T-helper 2 cell (primary cell): ENCODE measurements at places on chromosomes 1 and 21.

- peak; percentile 71 for DNase-seq
Observed at GRCh38 chr21:33266050-33266788, at the start of gene IL10RB. TSS of gene IL10RB (plus strand) at chr21:33266367. CDS start at chr21:33266466, 99 bp downstream.

DNA sequence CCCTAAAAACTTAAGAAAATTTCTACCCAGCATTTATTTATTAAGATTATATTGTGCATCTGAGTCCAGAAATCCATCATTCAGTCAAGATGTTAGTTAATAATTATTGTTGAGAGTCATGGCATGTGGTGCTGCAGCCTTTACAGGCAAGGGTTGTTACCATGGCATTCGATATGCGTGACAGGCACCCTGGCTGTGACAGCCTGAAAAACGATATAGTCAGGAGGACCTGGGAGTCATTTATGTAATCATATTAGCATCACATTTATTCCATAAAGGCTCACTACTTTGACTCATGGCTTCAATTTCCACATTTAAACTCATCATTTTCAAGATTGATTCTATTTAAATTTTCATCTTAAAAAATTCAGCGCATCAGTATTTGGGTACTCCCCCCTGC, 68.0 kb downstream of the CACHD1 start:
- DNase-seq: no peak

GRCh38 chr1:228204958-228205357, 2.9 kb upstream of the OBSCN start:
- DNase-seq: no peak

DNA sequence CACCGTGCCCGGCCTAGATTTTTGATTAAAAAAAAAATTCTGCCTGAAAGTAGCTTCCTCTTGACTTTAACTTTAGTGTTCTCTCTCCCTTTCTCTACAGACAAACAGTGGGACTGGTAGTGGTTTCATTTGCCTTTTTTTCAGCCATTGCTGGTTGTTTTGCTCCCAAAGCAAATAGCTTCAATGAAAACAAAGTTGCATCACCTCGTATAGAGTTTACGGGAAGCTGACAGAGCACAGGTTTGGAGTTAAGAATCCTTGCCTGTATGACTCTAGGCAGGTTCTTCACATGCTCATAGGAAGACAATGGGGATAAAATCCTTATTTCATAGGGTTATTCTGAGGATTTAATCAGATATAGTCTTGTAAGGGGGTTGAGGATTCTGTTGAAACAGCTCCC, 21.6 kb downstream of the AADACL4 start:
- no peak for DNase-seq

DNA sequence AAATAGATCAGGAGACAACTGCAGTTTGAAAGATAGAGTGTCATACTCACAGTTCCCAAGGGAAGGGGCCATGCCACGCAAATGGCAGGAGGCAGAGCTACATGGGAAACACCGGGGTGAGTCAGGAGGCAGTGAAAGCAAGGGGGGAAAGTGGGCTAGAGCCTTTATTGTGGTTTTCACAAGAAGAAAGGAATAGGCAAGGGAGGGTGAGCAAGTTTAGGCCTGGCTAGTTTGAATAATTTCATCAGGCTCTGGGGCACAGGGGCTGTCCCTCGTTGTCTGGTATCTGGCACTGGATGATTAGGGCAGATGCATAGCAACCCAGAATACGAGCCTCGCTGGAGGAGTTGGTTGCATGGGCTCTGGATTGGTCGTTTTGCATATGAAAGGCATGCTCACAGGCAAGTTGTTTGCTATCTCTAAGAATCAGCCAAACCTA, 17.0 kb upstream of the ITLN2 start:
- DNase-seq: no peak

- peak; percentile 10 for DNase-seq
Observed at GRCh38 chr1:87953732-87954344, 625.2 kb downstream of the LMO4 start.

DNA sequence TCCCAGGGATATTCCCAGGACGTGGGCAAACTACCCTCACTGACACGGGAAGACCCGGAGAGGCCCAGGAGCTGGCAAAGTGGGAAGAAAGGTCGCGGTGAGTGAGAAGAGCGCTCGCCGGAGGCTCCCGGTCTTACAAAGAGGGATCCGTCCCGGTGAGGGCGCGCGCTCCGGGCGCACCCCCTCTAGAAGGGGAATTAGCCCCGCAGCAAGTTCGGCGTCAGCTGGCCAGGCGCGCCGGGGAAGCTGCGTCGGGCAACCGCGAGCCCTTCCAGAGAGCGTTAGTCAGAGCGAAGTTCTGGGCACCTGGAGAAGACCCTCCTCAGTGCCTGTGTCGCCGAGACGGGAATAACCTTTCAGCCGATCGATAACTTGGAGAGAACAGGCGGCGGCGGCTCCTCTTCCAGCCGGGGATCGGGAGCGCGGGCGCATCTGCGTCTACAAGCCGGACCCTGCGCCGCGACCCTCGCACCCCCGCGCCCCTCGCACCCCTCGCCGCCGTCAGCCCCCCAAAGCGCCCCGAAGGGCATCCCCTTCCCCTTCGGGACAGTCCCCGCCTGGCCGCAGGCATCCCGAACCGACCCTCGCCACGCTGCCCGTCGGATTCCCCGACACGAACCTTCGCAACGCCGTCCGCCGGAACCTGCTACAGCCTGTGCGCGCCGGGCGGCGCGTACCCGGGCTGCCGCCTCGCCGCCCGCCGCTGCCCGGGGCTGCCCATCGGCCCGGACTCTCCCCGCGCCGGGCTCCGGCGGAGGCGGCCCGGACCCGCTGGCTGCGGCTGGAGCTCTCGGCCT, 485 bp downstream of the SIPA1L2 start:
- DNase-seq: no peak

DNA sequence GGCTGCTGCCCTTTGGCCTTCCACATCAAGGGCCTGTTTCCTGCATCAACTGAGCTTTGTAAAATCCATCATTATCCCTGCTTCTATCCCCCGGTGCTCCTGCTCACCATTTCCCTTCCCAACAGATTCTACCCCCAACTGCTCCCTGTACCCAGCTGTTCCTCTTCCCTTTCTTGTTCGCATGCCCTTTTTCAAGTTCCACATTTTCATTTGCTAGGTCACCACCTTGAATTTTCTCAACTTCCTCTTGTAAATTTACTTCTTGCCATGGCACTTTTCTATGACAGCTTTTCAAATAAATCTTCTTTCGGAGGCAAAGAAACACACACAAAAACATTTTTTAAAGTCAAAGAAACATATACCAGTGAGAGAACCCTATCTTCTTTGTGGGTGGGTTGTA, 330.5 kb upstream of the ADGRL2 start:
- DNase-seq: no peak

DNA sequence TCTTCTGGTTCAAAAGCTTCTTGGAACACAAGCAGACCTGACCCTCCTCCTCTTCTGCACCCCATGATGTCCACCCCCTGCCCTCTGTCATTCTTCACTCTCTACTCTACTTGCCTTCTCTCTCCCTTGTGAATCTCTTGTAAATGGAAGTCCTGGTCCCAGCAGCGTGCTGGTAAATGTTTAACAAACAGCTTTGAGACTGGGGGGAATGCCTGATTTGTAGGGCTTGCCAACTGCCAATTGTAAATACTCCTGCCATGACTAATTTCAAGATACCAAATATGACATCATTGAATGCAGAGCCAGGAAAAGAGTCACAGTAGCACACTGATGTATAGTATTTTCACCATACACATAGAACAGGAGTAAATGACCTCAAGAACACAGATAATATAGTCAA, 40.9 kb upstream of the LRRN2 start:
- DNase-seq: no peak

DNA sequence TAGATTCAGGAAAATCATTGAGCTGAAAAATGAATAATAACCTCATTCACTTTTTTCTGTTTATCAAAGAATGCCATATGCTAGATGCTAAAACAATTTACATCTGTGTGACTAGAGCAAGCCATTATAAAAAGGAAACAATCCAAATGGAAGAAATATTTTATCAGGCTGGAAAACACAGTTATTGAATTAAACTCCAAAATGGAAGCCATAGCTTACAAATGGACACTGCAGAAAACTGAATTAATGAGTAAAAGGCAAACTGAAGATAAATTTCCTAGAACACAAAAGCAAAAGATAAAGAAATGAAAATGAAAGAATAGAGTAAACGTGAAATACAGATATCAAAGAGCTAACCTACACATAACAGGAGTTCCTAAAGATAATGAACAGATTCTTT, 33.1 kb upstream of the IL10 start:
- no peak for DNase-seq

DNA sequence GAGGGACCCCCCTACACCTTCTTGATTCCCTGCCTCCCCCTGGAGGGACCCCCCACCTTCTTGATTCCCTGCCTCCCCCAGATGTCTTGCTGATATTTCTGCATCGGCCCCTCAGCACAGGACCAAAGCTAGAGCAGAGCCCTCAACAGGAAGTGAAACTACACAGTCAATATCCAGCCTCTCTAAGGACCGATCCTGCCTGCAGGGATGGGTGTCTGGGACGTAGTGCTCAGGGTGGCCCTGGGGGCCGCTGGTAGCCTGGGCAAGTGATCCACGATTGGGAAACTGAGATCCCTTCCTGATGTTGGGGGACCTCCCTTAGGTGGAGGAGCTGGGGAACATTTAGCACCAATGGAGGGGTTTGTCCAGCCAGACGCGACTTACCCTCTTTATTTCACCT, 3.9 kb upstream of the LEFTY2 start:
- no peak for DNase-seq

DNA sequence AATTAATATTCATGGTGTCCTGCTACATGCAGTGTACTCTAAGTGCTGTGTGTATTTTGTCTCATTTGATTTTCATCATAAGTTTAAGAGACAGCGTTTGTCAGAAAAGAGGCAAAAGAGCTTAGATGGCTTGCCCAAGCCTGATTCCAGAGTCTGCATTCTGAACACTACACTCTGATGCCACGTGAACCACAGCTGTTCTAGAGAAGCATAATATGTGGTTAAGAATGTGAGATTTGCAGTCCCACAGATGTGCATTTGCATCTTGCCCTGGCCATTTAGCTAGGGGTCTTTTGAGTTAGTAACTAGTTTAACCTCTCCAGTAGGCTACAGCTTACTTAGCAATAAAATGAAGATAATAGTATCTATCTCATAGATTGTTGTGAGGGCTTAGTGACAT, 9.2 kb upstream of the GADD45A start:
- DNase-seq: no peak

DNA sequence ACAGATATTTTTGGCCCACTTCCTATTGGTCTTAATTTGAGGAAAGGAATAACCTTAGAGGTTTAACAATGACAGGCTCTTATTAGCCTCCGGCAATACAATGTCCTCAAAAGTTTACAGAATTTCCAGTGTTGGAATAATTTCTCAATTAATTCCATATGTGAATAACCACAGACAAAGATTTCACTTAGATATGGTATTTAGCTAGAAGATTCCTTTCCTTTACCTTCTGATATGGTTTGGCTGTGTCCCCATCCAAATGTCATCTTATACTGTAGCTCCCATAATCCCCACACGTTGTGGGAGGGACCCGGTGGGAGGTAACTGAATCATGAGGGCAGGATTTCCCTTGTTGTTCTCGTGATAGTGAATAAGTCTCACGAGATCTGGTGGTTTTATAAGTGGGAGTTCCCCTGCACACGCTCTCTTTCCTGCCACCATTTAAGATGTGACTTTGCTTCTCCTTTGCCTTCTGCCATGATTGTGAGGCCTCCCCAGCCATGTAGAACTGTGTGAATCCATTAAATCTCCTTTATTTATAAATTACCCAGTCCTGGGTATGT, 54.9 kb upstream of the RGS7 start:
- peak; percentile 2 for DNase-seq

DNA sequence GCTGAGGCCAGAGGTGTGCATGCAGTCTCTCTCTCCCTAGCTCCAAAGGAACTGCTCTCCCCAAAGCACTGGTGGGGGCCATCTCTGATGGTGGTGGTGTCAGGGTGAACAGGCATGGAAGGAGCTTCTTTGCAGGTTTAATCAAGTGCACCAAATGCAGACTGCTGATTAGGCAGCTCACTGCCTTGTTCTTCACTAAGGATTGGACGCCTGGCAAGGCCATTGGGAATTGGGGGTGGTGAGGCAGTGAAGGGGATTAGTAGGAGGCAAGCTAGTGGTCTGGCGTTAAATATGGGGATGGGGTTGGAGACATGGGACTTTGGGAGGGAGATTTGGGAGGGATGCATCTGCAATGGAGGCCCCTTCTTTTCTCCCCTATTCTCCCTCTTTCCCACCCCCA, 1.5 kb downstream of the CACNA1E start:
- DNase-seq: no peak

DNA sequence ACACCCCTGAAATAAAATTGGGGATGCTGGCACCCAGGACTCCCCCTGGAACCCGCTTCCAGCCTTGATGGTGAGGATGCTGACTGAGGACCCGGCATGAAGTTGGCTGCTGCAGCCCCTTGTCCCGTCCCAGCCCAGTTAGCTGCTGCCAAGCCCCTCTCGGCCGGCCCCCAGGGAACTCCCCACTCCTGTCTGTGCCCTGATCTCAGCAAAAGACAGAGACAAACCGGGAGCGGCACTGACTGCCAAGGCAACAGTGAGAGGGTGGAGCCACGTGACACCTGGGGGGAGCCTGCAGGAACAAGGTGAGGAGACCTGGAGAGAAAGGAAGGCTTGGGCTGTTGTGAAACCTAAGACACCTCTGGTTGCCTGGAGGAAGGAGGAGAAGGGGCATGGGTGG, 24.7 kb downstream of the CASZ1 start:
- no peak for DNase-seq

DNA sequence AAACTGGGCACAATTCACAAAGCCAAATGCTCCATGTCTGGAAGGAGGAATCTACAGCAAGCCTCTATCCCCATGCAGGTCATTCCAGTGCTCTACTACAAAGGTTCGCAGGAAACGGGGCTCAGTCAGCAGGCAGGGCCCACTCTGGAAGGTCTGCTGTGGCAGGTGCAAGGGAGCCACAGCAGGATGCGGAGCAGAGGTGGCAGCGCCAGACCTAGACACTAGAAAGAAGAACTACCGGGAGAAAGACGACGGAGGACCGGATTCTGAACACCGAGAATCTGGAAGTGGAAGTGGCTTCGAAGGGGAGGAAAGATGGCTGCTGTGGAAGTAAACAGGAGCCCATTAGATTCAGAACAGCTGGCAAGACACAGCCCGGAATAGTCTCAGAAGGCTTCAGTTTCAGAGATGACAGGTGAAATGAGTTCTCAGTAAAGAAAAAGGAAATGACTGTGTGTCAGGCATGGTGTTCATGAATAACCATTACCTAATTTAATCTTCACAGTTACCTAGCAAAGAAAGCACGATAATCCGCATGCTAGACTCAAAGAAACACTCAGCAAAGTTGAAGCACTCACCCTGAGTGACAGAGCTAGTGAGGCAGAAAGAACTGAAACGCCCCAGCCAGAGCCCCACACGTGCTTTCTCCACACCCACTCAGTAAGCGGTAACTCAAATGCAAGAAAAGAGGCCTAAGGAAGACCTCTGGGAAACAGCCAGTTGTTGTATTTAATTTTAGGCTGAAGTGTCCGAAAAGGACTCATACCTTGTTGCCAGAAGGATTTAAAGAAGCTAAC, 21.4 kb downstream of the SETD4 start:
- DNase-seq: no peak

- no peak for DNase-seq
Observed at GRCh38 chr1:172770071-172770470, 111.2 kb downstream of the FASLG start.
